Suppressor macrophage treated with lipopolysaccharide for 4 hours (primary cell): ENCODE measurements at places on chromosomes 1 and 21.

- no peak for DNase-seq
These were observed 856 bp downstream of the AVPR1B start for GRCh38 chr1:206116191-206116872.

DNA sequence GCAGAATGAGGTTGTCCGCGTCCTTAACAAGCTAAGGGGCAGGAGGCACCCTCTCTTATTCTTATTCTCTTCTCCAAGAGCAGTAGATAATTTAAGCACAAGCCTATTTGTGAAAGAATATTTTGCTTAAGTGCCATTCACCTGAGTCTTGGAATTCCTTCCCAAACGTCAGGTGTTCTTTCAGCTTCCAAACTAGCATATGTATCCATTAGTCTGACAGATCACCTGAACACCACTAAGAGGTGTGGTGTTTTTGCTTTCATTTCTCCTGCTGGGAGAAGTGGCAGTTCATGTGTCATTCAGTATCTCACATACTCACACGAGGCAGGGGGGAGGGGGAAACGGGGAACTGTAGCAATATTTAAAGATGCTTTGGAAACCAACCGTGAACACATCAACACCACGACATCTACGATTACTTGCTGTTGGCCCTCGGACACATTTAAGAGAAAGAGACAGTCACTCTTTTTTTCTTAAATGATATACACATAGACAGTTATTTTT, 45.5 kb upstream of the RBM15 start:
- peak; percentile 45 for DNase-seq

DNA sequence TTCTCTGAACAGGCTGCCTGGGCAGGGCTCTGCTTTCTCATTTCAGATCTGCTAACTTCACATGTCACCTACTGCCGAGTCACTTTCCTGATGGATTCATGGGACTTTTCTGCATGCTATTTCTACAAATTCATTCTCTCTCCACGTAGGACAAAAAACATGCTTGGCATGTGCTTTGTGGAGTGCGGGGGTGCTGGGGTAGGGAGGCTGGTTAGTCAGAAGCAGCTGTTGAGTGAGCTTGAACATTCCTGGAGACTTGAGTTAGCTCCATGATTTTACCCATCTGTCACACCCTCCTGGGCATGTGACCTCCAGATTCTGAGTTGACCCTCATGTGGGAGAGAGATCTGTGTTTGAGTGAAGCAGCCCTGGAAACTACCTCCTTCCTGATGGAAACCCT, 71.4 kb downstream of the UCK2 start:
- no peak for DNase-seq

GRCh38 chr1:108560189-108560873, 431 bp downstream of the EEIG2 start:
- peak; percentile 8 for DNase-seq

DNA sequence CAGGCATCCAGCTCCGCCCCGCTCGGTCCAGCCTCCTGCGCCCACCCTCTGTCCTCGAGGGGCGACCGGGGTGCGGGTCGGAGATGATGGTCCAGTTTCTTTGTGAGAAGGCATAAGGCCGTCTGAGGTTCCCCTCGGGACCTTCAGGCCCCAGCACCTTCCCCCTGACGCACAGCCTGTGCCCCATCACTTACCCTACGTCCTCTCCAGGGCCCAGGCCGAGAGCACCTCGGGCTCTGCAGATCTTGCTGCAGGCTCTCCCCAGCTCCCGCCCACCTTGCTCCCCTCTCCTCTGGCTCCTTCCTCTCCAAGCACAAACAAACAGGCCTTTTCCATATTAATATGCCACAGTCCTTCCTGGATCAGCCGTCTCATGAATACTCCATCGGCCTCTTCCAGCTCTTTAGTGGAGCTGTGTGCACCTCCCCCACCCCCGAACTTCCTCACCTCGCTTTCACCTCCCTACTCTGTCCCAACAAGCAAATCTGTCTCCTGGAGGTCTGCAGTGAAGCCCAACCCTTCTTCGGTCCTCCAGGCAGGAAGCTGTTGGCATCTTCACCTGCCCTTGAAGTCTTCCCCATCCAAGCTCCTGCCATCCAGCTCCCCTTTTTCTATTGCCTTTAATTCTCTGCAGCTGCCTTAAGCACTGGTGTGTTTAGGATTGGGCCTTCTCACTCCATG, 448 bp upstream of the COL9A2 start:
- DNase-seq, result no peak

- peak; percentile 56 for DNase-seq
These were observed 66.2 kb upstream of the IRF2BP2 start for GRCh38 chr1:234676103-234676594.

DNA sequence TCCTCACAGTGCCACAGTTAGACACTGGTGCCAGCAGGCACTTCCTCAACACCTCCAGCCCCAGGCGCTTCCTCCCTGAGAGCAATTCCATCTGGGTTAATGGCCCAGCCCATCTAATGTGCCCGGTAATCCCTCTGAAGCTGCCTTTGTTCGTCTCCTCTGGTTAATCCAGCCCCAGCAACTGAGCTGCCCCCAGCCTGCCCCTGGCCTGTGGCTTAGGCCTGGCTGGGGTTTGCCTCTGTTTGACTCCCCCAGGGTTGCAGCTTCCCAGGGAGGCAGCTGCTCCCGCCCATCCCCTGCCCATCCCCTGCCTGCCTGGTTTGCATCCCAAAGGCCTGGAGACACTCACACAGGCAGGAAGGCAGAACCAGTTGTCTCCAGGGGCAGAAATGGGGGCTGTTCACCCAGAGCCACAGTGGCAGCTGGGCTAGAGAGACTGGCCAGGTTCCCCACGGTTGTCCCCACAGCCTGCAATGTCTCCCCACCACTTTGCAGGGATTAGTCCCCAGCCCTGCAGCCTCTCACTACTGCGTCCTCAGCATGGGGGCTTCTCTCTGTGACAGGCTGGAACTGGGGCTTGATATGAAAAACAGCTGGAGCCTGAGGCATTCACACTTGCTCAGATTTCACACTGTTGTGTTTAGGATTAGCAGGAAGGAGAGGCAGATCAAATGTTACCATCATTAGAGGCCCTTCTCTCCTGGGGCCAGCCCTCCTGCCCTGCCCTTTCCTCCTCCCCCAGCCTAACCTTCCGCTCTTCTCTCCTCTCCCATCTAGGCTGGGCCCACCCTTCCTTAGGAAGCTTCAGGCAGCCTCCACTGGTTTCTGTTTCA, 120.2 kb downstream of the TLR5 start:
- no peak for DNase-seq

GRCh38 chr1:181061891-181062835, 26.3 kb upstream of the IER5 start:
- DNase-seq, result peak; percentile 93

DNA sequence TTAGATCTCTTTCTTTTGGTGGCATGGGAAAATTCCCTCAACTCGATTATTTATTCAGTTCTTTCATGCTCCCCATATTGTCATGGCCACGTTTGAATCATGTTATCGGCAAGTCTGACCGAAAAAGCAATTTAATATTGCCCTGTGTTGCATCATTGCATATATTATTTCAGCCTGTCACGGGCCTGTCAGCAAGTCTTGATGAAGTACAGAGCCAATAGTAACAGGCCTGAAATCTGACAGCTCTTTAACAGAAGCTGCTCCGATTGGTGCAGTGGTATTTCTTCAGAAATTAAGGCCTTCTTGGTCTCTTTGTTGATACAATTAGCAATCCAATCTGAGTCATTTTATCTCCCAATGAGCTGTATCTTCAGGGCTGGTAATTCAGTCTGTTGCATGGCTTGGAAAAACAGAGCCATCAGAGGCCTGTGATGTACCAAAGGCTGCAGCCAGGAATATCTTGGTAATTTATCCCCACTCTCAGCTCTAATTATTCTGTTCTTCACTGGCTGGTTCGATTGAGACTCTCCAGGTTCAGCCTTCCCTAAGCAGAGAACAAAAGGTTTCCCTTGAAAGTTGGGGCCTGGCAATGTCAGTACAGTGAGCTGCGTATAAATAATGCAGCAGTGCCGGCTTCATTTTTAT, 149.5 kb downstream of the FGGY start:
- DNase-seq, result no peak

DNA sequence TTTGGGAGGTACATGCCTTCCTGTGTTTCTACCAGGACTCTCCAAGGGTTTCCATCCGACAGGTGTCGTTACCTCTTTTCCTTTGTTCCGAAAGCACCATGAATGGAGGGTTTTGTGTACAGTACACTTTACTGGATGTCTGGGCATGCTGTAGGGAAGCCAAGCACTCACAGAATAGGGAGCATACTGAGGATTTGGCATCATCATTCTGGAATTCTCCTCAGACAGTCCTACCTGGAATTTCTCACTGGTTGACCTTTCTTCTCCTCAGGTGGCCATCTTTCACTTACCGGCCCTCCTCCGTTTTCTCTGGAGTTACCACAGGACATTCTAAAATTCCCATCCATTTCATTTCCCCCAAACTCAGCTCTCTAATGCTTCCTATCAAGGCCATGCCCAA, 5.9 kb upstream of the MPL start:
- no peak for DNase-seq

GRCh38 chr1:36166938-36167905, 11.3 kb downstream of the MAP7D1 start:
- DNase-seq, result no peak

DNA sequence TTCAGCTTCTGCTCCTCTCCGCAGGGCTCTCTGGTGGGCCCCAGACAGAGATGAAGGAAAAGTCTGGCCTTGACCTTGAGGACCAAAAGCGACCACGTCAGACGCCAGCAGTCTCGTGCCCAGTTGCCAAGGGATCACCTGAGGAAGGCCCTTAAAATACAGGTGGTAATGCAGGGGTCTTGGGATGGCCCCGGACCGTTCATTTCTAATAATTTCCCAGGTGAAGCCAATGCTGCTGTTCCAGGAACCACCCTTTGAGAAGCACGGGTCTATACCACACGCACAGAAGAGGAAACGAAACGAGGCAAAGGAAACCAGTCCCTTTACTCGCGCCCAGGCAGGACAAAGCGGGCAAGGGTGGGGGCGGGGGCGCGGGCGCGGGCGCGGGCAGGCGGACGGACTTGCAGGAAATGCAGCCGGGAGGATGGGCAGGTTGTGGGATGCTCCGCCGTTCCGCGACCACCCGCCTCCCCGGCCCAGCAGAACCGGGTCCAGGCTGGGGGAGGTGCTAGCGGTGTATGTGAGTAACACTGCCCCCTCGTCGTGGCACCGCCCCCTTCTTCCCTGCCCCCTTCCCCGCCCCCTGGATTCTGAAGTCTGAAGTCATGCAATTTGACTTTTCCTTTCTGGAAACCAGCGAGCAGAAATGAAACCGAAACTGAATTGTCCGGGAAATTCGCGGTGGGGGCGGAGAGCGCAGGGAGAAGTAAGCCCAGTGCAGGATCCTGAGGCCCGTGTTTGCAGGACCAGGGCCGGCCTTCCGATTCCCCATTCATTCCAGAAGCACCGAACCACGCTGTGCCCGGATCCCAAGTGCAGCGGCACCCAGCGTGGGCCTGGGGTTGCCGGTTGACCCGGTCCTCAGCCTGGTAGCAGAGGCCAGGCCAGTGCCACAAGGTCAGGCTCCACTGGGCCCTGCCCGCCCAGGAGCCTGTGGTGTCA, 5.8 kb upstream of the MX1 start:
- DNase-seq, result peak; percentile 98

GRCh38 chr1:41547781-41548560, 63.5 kb upstream of the EDN2 start:
- DNase-seq, result no peak

DNA sequence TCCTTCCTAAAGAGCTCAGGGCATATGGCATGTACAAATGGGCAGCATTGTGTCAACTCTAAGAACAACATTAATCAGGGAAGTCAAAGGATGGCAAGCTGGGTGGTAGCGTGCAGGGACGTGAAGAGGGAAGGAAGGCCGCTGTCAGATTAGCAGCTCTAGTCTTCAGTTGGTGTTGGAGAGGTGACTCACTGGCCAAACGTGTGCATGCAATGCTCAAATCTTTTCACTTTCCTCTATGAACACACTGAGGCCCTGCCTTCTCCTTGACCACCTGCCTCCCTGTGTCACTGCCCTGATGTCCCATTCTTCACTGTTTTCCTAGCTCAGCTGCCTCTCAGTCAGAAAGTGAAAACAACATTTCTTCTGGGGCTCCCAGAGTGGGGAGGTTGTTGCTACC, 5.9 kb upstream of the PIGR start:
- DNase-seq, result peak; percentile 84
